ENCODE measurements at places on chromosomes 1 and 21.
A peak's percentile ranks its signal among the peaks of the same experiment; 100 is the strongest.

GRCh38 chr1:230104395-230105244 is 37.6 kb downstream of the GALNT2 start:
- peak; percentile 92 for DNase-seq

GRCh38 chr1:81967951-81968350 is 167.2 kb downstream of the ADGRL2 start:
- DNase-seq, result peak; percentile 4

- DNase-seq, result no peak
Measured at GRCh38 chr21:16873176-16873575, 639.7 kb upstream of the CXADR start.

DNA sequence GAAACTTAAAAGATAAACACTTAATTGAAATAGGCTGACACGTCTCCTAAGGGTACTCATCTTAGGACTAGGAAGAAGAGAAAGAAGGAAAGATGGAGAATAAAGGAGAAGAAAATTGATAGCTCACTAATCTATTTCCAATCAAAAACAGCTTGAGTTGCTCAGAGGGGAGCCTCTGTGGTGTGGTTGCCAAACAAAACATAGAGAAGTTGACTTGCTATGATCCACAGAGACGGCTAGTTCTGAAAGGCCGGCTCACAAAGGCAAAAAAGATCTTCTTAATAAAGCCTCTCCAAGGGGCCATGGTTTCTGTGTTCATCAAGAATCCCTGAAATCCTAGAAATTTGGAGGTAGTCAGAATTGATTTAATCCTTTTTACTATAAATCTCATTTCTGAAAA is 644.1 kb downstream of the LMO4 start:
- no peak for DNase-seq

- DNase-seq, result no peak
Measured at GRCh38 chr1:42175314-42176054, 10.9 kb upstream of the GUCA2A start.

DNA sequence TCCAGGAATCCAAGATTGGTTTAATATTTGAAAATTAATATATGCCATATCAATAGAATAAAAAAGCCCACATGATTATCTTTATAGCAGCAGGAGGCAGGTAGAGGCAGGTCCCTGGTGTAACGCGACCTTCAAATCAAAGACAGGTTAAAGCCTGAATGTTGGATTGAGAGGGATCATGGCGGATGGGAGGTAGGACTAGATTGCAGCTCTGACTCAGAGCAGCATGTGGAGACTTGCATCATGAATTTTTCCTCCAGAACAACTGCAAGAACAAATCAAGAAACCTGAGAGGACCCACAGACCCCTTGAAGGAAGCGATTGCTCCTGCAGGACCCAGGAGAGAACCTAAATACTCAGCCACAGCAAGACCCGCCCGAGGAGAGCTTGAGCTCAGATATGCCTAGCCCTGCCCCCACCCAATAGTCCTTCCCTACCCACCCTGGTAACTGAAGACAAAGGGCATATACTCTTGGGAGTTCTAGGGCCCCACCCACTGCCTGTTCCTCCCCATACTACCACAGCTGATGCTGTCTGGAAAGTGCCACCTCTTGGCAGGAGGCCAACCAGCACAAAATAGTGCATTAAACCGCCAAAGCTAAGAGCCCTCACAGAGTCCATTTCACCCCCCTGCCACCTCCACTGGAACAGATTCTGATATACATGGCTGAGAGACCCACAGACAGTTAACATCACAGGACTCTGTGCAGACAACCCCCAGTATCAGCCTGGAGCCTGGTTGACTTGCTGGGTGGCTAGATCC is 19.5 kb downstream of the S100B start:
- DNase-seq, result no peak

DNA sequence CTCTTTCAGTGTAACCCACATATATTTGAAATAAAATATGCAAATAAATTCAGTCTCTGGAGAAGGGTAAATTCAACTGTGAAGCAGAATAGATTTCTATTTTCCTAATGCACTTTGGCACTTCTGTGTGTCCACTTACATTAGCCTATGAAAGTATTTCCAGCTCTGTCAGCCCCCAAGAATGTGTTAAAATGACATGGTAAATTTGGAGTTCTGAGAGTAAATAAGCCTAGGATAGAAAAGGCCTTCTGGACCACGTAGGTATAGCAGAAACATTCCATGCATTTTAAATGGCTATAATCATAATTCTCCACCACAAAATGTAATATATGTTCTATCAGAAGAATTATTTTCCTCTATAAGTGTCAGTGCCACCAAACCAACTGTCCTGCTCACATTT is 276.2 kb downstream of the NEGR1 start:
- no peak for DNase-seq

DNA sequence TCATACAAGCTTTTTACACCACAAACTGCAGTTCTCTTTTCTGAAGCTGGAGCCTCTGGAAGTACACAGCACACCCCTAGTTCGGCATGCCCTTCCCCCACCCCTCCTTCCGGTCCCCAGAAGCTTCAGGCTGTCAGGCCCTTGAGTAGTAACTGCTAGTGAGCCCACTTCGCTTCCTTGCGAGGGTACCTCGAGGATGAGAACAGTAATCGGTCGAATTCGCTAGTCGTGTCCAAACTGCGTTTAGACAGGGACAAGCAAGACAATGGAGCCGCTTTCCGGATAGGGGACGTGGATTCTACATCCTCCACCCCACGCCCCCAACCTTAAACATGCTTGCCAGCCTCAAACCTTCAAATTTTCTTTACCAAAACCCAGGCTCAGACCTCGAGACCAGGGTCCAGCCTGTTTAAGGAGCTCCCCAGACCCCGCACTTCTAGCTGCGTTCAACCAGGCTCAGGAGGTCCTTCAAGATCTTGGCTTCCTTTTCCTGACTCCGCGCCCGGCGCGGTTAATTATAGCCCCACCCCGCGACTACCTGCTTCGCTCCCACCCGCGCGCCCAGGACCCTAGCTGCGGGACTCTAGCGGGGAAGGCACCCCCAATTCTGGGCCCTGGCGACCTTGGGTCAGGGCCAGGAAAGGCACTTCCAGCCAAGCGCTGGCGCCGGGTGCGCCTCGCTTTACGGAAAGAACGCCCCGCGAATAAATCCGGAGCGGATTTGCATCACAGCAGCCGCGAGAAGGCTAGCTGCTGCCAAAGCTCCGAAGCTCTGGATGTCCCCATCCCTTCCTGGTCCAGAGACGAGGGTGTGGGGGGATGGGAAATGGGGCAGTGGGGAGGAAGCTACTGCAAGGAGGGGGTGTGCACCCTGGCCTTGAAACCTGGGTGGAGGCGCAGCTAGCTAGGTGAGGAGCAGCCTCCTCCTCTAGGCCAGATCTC is 8.1 kb upstream of the TSPAN1 start:
- DNase-seq, result no peak

DNA sequence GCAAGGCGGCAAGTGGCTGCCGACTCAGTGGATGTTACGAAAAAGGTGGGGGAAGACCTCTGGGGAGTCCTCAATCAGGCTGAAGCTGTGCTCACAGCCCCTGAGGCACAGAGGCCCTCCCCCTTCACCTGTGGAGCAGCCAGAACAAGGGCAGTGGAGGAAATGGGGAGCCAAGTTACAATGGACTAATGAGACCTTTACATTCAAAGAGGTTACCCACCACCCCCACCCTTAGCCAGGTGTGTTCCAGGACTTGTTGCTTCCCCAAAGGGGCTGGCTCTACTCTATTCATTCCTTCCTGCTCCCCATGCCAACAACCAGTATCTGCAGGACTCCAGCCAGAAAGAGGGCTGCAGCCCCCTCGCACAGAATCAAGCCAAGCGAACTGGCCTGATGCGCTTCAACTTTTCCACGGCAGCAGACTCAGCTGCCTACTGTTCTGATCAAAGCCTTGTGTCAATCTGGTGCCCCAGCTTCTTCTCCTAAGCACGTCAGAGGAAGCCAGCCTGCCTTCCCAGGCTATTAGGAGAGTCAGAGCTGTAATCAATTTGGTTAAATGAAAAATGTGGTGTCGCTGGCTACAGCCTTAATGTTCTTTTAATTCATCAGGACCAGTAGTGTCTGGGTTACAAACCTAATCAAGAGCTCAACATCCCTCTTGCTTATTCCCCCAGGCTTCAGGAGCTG is 1.8 kb upstream of the SYT2 start:
- no peak for DNase-seq

- DNase-seq, result peak; percentile 81
Measured at GRCh38 chr1:168833801-168834224, 104.8 kb upstream of the DPT start.

Measured in HepG2 (cell line).